ENCODE measurements at places on chromosomes 6 and 20. TPM values are rescaled to one million over a fixed set of nuclear protein-coding genes. Genes with fewer than 3 reads are reported as not detected.

Gene C20orf204
- total RNA-seq: 1.9 TPM

Gene TAP2
- total RNA-seq: 35.9 TPM

Gene HLA-DOA
- not detected for total RNA-seq

Gene PTP4A1
- 40.2 TPM for total RNA-seq

All from pulmonary artery endothelial cell (primary cell).